ENCODE measurements at places on chromosomes 12 and 14.

- DNase-seq, result no peak
Measured at GRCh38 chr12:87096082-87096585, 839.9 kb upstream of the MGAT4C start.

GRCh38 chr12:34625116-34625515, 602.8 kb downstream of the ALG10 start:
- DNase-seq, result no peak

DNA sequence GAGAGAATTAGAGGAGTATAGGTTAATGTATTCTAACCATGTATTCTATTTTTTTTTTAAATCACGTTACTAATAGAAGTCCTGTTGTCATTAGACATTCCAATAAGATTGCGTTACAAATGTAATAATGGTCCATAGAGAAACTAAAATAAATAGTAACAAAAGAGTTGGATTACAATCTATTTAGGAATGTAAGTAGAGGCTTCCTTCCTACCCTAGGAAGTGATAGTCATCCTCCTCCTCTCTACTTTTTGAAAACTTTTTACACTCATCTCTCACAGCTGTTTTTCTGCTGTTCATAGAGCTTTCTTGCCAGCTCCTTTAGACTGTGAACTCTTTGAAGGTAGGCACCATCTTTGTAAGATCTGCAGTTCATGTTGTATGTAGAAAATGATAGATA, 23.6 kb downstream of the TRHDE start:
- DNase-seq, result no peak

GRCh38 chr12:114668886-114669288, 15.1 kb downstream of the TBX3 start:
- DNase-seq, result no peak

DNA sequence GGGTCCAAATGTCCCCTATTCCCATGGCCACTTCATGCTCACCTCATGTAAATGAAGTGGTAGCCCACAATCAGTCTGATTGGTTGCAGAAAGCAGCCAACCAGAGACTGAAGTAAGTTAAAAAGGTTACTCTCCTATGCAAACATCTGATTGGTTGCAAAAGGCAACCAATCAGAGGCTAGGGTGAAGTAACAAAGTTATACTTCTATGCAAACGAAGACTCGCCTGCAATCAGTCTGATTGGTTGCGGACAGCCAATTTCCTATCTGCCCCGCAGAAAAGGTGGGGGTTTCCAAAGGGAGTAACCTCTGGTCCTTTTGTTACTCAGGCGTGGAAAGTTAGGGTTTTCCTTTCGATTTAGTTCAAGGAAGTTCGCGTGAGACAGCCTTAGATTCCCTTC, 208.1 kb upstream of the NEDD1 start:
- no peak for DNase-seq

DNA sequence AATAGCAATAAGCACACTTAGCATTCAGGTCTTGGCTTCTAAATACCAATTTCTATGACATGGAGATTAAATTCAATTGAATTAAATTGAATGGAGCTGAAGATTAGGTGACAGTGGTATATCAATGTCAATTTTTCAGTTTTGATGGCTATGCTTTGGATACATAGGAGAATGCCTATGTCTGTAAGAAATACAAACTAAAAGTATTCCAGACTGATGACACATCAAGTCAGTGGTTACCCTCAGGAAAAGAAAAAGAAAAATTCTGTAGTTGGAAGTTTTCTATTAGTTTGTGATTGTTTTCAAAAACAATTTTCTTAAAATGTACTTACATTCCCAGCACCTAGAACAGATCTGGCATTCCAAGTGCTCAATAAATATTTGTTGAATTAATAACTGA, 4.9 kb upstream of the DCAF4 start:
- no peak for DNase-seq

DNA sequence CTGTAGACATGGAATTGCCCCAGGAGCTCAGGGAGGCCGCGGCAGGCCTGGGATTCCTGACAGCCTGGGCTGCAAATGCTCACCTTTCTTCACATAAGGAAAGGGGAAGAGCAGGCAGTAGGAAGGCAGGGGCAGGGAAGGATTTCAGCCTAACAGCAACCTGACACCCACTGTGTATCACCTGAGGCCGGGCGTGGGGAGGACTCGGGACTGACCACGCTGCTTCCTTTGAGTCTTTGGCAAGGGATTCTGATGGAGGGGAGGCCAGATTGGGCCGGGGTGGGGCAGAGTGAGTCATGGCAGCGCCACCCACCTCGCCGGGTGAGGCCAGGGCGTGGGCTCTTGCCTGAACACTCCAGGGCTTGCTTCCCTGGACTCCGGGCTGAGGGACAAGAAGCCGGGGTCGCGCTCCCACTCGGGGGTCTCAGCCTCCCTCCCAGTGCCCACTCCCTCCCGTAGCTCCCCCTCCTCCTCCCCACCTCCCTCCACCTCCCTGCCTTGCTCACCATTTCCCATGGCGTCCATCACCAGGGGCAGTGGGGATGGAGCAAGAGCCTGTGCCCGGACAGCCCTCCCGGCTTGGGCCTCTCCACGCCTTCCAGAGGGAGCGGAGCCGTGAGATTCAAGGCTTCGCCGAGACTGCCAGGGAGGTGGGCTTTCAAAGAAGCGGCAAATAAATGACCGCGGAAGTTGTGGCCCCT, 247.9 kb upstream of the RTL1 start:
- DNase-seq, result no peak

GRCh38 chr14:93045211-93045674, 70.5 kb downstream of the ITPK1 start:
- DNase-seq, result no peak

GRCh38 chr14:104800771-104801519, at the start of gene ZBTB42:
Gene ZBTB42 (plus strand): TSS chr14:104801101. CDS start chr14:104801198, 97 bp downstream.
- DNase-seq, result no peak

- DNase-seq, result no peak
Measured at GRCh38 chr14:57291692-57292647, 23.2 kb downstream of the AP5M1 start.

GRCh38 chr14:39827901-39828655, 395.8 kb upstream of the FBXO33 start:
- no peak for DNase-seq

GRCh38 chr12:85253853-85254252, 26.2 kb upstream of the ALX1 start:
- DNase-seq, result no peak

DNA sequence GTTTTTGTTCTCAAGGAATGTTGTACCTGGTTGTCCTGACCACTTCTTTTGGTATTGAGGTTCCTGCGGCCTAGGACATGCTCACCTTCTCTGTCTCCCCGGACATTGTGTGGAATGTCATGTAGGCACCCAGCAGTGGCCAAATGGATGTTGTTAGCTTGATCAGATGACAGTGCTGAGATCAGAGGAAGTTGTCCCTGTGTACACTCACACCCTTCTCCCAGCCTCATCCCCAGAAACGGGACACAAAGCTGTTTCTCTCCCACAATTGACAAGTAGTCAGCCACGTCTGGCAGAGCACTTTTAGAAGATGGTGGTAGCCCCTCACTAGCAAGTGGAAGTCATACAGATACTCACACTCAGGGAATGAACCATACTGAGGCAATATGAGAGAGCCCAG, 3.0 kb downstream of the PLEKHH1 start:
- DNase-seq, result no peak

DNA sequence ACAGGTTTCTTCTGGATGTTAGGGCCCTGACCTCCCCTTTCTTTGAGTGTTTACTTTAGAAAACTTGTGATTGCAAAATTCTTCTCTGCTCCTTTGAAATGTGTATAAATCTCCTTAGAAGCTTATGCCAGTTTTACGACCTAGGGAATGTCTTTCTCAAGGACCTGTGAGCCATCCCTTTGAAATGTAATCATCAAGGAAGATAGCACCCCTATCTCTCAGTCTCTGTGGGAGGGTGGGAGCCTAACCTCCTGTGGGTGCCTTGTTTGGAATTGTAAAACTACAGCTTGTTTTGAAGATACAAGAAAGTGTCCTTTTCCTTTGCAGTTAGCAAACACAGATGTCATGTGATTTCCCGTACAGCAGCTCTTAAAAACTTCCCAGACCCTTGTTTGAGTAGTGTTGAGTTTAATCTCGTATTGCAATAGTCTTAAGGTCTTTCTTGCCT, 3.3 kb downstream of the OR10AD1 start:
- DNase-seq, result no peak

DNA sequence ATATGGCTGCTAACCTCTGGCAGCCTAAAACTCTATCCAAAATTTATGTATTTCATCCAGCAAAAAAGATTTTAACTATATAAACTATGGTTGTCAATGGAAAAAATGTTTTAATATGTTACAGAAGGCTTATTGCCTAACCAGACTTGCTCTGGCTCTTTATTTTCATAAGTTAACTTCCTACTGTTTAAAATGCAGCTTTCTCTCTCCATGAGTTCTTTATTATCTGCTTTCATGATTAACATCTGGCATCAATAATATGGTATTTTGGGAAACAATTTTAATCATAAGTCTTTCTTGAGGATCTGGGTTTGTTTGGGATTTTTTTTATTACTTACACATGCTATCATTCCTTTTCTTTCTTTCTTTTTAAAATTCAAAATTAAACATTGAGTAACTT, 20.5 kb downstream of the KERA start:
- DNase-seq, result no peak

DNA sequence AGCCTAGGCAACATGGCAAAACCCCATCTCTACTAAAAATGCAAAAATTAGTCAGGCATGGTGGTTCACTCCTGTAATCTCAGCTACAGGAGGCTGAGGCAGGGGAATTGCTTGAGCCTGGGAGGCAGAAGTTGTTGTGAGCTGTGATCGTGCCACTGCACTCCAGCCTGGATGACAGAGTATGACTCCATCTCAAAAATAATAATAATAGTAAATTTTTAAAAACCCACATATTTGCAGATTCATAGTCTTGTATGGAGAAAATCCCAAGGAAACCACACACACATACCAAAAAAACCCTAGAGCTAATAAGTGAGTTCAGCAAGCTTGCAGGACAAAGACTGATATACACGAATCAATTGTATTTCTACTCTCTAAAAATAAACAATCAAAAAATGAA, 19.0 kb upstream of the MTHFD1 start:
- no peak for DNase-seq

GRCh38 chr14:105533391-105533790, 7.0 kb downstream of the TMEM121 start:
- DNase-seq, result no peak

- no peak for DNase-seq
Measured at GRCh38 chr14:42869681-42870080, 1263.0 kb downstream of the LRFN5 start.

GRCh38 chr14:49946320-49947141, 53.6 kb downstream of the ARF6 start:
- DNase-seq, result no peak

GRCh38 chr12:1888923-1889322, 29.5 kb downstream of the CACNA2D4 start:
- no peak for DNase-seq

GRCh38 chr14:26395726-26396125, 202.1 kb downstream of the NOVA1 start:
- DNase-seq, result no peak

DNA sequence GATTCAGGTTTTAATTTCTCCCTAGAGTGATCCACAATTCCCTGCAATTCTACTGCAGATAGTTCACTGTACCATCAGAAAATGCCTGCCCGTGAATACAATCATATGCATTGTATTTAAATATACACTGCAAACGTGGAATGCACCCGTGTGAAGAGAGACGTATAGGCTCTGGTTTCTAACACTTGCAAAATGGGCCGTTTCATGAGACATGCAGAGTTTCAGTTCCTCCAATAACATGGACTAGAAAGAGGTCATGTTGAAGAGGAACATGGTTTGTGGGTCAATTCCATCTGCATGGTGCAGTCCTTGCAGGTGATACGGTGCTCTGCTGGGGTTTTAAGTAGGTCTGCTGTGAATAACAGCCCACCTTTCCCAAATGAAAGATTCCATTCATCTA, 373.3 kb downstream of the TMEM132D start:
- DNase-seq, result no peak

DNA sequence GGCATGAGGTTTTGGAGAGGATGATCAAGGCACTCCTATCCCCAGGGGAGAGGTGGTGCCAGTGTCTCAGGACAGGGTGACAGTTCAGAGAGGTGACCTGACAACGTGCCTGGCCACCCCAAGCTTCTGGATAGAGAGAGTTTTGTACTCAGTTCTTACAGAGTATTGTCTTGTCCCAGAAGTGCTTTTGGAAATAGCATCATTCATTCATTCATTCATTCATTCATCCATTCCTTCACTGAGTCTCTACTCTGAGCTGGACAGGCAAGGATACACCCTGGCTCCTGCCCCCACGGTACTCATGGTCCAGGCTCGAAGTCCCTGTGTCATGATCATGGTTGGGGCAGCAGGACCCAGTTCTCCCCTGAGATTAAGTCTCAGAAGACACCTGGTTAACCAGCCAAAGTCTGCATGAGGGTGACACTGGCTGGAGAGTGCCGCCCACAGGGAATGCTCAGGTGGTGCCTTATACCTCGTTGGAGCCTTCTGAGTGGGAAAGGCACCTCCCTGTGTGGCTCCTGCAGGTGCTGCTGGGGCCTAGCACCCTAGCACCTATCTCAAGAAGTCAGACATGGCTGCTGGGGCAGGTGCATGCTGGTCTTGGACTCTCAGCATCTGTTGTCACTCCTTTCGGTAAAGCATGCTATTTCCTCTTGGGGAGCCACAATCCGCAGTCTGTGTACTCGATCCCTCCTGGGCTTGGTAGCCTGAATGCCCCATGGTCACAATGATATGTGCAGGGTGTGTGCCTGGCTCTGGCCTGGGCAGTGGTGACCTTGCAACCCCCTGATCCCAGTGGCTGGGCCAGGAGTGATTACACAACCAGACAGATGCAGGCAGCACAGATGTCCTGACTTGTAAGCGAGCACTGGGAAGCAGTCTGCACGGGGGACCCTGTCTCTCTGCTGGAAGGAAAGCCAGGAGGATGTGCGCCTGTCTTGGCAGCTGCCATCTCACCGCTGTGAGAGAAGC, 57.8 kb downstream of the C14orf132 start:
- DNase-seq, result no peak

DNA sequence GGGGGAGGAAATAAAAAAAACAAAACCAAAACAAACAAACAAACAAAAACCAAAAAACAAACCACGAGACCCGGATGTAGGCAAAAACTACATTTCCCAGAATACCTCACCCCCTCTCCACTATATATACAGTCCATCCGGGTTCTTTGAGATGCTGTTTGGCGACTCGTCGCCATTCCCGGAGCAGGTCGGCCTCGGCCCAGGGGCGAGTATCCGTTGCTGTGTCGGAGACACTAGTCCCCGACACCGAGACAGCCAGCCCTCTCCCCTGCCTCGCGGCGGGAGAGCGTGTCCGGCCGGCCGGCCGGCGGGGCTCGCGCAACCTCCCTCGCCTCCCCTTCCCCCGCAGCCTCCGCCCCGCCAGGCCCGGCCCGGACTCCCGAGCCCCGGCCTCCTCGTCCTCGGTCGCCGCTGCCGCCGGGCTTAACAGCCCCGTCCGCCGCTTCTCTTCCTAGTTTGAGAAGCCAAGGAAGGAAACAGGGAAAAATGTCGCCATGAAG, at the start of gene RNF10:
Gene RNF10 (plus strand): TSS at position 154 of the 500 bp plus-strand sequence. CDS start 456 bp downstream, outside the sequence.
- peak; percentile 87 for DNase-seq

- no peak for DNase-seq
Measured at GRCh38 chr14:64734990-64735389, 30.8 kb downstream of the PLEKHG3 start.

GRCh38 chr14:55721353-55721752, 141.3 kb downstream of the KTN1 start:
- DNase-seq, result no peak
